CD8-positive, alpha-beta T cell (primary cell): ENCODE measurements at places on chromosomes 7 and 10.

GRCh38 chr7:137017221-137017620 is 148.8 kb downstream of the CHRM2 start:
- no peak for DNase-seq

DNA sequence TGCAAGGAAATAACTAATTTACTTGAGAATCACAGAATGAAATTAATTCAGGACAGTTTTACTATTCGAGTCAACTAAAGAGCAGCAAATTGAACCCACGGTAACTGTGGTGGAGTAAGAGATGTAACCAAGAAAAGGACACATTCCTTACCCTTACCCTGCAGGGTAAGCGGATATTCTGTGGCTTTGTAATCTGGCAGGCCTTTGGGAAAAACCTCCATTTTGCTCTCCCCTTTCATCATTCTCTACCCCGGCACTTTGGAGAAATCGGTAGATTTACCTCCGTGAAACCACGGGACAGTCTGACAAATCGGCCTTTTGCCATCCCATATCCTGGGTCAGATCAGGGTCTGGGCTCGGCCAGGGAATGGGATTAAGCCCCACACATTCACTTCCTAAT is 18.4 kb downstream of the RCC1L start:
- DNase-seq = no peak

DNA sequence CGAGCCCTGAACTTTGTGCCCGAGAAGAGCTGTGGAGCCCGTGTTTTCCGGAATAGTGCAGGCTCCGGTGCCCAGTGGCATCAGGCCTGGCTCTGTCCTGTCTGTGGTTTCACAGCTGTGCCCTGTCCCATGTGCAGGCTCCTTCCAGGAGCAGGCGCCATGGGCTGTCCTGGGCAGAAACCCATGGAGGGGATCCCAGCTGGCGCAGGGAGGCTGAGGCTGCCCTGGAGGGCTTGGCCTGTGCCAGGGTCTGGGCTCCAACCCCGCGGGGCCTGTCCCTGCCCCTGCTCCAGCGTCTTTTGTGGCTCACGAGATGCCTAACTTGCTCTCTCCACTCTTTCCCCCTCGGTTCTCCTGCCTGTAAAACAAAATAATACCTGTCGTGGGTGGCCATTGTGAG is 23.3 kb upstream of the CRHR2 start:
- DNase-seq = no peak

GRCh38 chr7:111388912-111389311 is 173.4 kb downstream of the IMMP2L start:
- no peak for DNase-seq
